Endothelial cell (in vitro differentiated cells): ENCODE measurements at places on chromosomes 12 and 14.

DNA sequence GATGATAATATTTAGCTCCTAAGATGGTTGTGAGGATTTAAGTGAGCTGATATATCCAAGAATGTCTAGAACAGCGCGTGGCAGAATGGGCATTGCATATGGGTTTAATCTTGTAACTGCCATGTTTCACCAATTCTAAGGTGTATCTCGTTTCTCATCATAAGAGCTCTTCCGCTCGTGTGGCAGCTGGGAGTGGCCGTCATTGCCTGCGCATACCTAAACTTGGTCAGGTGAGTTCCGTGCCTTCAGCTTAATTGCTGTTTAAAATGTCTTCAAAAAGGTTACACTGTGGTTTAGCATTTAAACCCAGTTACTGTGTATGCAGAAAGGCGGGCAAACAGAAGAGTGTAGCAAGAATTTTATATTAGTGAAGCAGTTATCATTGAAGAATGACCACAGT is 4.5 kb upstream of the AQP2 start:
- no peak for DNase-seq

GRCh38 chr12:14868916-14869506 is 16.6 kb downstream of the MGP start:
- no peak for DNase-seq

GRCh38 chr12:39807043-39807442 is 187.4 kb upstream of the ABCD2 start:
- DNase-seq = peak; percentile 18

GRCh38 chr12:30823156-30823699 is 68.5 kb upstream of the CAPRIN2 start:
- peak; percentile 64 for DNase-seq

DNA sequence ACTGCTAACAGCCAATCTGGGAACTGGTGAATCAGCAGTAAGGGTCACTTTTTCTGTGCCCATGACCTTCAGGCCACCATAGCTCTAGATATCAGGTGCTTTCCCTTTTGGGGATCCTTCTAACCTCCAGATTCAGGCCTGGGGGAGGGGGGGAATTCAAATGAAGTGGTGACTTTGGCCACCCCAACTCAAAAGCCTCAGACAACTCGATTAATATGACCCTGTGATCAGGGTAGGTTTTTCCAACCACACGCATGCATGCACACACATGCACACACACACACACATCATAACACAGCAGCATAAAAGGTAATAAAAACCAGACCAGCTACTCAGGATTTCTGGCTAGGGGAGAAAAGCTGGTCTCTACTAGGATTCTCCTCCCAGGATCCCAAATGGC is 5.3 kb downstream of the TBX3 start:
- no peak for DNase-seq

DNA sequence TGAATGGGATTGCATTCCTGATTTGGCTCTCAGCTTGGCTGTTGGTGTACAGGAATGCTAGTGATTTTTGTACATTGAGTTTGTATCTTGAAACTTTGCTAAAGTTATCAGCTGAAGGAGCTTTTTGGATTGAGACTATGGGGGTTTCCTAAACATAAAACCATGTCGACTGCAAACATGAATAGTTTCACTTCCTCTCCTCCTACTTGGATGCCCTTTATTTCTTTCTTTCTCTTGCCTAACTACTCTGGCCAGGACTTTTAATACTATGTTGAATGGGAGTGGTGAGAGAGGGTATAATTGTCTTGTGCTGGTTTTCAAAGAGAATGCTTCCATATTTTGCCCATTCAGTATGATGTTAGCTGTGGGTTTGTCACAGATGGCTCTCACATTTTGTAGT is 141.5 kb downstream of the CEP83 start:
- DNase-seq = no peak

DNA sequence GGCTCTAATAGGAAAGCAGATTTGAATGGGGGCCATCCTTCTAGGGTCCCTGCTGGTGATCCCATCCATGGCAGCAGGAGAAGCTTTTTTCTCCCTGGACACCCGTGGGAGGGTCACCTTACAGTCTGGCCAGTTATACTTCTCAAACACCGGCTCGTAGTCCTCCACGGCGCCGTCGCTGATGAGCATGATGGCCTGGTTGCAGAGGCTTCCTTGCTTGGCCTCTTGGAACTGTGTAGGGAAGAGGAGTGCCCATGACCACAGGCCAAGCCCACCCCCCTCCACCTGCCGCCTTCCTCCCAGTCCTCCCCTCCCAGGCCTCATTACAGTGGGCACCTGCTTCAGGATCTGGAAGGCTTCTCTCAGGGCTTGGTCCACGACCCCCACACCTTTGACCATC is 33.8 kb downstream of the CACNA2D4 start:
- no peak for DNase-seq

- DNase-seq = no peak
These were observed 11.9 kb downstream of the TMTC3 start for GRCh38 chr12:88153959-88154358.

DNA sequence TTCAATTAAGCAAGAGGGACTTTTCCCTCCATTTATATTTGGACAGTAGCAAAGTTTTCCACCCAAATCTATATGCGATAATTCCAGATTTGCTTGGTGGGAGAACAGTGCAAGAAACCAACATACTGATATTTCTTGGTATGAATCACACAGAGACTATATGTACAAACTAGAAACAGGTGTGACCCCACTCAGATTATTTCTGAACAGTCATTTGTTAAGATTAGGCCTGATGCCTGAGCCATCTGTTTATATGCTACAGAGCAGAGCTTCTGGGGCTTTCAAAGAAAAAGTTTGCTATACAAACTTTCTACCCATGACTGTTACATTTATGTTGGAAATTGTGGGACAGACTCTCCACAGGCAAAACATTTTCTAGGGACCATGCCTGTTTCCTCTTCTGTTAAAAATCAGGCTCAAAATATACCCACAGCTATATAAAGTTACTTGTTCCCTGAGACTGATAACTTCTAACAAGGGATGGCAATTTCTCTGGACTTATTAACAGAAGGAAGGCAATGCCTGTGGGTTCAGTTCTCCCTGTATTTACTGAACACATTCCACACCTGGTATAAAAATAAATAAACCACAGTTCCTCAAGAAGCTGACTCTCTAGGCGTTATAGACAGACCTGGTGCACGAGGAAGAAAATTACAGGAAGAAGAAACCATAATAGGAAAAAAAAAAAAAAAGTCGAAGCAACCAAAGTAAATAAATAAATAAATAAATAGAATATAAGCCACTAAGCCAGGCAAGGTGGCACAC is 8.0 kb downstream of the PTPN21 start:
- no peak for DNase-seq

GRCh38 chr12:121610239-121611149 is 15.8 kb upstream of the ORAI1 start:
- DNase-seq = no peak

GRCh38 chr14:94670692-94671285 is 58.6 kb downstream of the SERPINA3 start:
- DNase-seq = no peak

DNA sequence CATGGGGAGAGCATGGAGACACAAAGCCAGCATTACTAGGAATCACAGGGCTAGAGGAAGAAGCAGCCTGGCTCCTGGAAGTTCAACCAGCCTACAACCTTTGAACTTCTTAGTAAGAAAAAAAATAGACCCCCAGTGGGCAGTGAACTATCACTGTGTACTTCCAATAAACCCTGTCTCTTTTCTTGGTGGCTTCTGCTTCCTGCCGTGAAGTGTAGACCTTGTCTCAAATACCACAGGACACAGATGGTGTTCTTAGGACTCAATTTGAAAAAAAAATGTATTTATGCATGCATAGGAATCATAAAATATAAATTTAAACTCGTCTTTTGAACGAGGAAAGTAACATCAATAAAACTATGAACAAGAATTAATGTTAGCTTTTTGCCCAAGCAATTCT is 3.6 kb upstream of the PTGER2 start:
- DNase-seq = no peak

DNA sequence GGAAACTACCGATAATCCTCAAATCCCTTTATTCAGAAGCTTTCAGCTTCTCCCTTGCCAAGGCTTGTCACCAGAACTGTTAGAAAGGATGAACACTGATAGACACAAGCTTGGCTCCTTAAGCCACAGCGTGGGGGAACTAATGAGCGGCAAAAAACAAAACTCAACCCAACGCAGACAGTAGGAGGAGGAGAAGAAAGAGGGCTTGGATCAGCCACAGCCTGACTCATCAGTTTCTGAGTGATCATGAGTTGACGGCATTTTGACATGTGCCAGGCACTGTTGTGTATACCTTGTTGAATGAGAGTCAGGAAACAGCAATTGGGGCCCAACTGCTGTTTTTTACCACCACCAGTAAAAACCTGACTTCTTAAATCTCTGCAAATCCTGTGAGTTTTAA is 23.7 kb downstream of the PLXNC1 start:
- DNase-seq = no peak

- DNase-seq = no peak
These were observed 82.1 kb downstream of the B4GALNT3 start for GRCh38 chr12:541676-542324.

DNA sequence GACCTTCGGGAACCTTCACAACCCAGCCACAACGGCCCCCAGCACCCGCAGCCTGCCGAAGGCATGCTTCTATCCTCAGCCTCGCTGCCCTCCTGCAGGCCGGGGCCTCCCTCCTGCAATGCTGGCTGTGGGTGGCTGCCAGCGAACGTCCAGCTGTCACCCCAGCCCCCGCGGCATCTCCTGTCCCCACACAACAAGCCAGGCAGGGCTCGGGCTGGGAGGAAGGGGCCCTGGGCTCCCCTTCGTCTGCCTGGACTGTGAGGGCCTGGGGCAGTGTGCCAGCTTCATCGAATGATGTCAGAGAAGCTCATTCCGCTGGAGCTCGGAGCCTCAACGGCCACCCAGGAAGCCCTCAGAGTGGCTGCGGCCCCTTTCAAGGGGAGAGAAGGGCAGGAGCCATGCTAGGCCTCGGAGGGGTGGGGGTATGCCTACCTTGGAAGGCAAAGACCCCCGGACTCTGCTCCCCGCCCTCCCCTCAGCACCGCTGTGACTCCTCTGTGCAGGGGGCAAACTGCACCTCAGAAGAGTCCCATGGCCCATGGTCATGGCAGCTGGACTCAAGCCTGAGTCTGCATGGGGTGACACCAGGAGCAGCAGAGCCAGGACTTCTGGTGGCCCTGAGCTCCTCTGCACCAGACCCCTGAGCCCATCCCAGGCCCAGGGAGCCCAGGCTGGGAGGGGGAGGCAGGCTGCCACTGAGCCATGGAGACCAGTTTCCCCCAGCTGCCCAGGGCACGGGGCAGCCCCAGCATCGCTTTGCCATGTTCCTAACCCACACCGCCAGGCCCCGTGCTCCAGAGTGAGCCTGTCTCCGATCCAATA is 24.7 kb upstream of the C14orf180 start:
- DNase-seq = no peak

- no peak for DNase-seq
These were observed 28.5 kb downstream of the CPM start for GRCh38 chr12:68904351-68904962.

DNA sequence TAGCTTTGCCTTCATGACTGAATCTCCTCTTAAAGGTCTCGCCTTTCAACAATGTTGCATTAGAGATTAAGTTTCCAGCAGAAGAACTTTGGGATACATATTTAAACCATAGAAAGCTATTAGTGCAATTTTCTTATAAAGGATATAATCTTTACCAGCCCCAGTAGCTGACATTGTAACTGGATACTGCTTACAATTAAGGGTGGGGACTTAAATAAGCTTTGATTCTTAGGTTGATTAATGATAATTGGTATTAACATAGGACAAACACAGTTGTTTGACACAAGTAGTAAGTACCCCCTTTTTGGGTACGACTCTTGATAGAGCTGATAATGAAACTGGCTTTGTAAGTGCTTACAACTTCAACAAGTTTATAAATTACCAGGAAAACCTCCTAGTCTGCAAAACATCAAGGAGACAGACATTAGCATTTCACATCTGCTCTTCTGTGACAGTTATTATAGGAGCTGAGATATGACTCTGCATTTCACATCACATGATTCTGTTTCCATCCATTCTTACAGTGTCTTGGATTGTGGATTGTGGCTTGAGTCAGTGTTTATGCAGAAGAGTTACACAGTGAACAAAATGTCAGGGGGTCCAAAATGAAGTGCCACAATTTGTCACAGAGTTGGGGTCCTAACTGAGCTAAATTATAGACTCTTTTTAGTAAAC is 249.1 kb upstream of the E2F7 start:
- DNase-seq = no peak
